ENCODE measurements at places on chromosomes 5 and 9.

GRCh38 chr9:112747094-112747493, 3.5 kb upstream of the SNX30 start:
- no peak for DNase-seq

DNA sequence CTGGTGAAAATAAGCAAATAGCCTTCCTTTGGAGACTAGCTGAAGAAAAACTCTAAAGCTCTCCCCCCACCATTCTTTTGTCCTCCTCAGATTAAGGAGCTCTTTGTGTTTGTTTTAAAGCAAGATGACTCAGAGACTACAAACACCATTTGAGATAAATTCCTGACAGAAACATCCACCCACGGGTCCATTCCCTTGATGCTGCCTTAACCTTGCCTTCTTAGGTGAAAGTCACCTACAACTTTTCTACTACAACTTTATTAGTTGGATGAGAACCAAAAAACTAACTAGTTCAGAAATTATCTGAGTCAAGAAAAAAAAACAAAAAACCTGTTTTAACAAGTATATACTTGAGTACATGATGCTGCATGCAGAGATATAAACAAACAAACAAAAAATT, 831.1 kb downstream of the NR2F1-AS1 start:
- DNase-seq = peak; percentile 57

DNA sequence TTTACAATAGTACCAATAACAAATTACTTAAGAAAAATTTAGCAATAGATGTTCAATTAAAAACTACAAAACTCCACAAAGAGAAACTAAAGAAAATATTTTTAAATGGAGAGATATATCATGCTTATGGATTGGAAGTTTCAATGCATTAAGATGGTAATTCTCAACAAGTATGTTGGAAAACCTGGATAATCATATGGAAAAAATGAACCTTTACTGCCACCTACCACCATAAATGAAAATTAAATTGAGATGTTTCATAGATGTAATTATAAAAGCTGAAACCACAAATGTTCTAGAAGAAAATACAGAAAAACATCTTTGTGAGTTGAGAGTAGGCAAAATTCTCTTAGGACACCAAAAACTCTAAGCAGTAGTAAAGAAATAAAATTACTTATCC, 121.7 kb downstream of the ANKRD18B start:
- no peak for DNase-seq

DNA sequence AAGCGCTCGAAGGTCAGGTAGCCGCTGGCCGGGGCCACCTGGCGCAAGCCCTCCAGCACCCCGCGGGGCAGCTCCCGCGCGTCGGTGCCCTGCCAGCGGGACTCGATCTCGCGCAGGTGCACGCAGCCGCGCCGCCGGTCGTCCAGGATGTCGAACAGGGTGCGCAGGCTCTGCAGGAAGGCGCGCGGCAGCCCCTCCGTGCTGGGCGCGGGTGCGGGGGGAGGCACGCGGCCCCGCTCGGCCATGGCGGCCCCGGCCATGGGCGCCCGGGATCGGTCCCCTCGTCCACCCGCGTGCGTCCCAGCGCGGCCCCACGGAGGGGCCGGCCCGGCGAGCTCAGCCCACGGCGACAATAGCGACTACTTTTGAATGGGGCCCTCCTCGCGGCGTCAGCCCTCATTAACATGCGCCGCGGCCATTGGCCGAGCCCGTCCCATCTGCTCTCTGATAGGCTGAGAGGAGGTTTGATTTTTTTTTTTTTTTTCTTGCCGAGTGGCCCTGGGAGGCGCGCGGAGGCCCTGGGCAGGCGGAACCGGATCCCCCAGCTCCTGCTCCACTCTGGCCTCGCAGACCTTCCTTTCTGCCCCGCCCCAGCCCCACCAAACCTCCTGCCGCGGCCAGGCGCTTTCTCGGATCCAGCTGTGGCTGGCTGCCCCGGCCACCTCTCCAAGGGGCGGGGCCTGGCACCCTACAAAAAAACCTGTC, at the start of gene SAPCD2:
TSS of gene SAPCD2 (minus strand) at position 357 of the 705 bp plus-strand sequence. CDS start at position 260, 97 bp downstream.
- peak; percentile 81 for DNase-seq

DNA sequence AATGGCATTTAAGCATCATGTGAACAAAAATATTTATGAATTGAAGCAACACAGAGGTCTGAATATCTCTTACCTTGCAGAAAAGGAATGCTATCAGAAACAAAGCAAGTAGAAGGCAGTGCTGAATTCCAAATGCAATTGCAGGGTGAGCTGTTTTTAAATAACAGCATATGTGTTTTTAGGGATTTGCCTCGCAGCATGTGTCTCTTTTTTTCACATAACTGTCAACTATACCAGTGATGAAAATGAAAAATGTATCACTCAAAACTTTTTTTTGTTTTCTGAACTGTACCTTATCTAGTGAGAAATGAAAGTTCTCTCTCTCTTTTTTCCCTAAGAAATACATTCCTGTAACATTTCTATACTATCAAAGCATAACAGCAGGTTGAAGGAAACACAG, 21.2 kb downstream of the CDH10 start:
- DNase-seq = no peak

GRCh38 chr9:34086864-34087263, 38.2 kb upstream of the UBAP2 start:
- DNase-seq = no peak

- peak; percentile 0 for DNase-seq
Measured at GRCh38 chr5:101278011-101278687, 375.1 kb upstream of the ST8SIA4 start.

DNA sequence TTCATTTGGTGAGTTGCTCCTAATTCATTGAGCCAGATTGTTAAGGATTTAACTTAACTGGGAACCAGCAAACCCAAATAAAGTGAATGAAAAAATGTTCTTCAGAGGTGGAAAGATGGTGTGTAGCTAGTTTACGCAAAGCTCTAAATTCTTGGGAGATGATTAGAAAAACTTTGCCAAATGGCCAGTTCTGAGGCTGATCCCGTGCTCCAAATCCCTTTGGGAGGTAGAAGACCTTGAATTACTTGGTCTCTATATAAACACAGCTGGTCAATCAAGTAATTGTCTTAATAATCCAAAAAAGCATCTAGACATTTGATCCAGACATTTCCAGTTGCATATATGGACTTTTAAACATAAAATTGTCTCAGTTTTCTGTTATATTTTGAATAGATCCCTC, 11.4 kb downstream of the ACTL7B start:
- DNase-seq = no peak

DNA sequence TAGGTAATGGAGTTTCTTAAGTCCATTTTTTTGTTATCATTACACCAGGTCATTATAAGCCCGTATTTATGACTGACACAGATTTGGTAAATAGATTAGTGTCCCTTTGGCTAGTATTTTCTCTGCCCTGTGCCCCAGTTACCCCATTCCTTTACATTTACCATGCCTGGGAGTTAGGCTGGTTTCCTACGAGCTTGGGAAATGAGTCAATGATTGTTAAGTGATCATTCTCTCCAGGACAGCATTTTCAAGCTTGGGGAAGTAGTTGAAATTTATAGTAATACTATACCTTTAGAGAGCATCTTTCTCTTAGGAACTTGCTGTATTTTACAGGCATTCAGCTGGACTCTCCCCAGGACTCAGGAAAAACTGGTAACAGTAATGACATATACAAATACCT, 573.1 kb downstream of the TLE4 start:
- DNase-seq = no peak

- no peak for DNase-seq
Measured at GRCh38 chr5:8317335-8317734, 448.4 kb downstream of the MTRR start.

DNA sequence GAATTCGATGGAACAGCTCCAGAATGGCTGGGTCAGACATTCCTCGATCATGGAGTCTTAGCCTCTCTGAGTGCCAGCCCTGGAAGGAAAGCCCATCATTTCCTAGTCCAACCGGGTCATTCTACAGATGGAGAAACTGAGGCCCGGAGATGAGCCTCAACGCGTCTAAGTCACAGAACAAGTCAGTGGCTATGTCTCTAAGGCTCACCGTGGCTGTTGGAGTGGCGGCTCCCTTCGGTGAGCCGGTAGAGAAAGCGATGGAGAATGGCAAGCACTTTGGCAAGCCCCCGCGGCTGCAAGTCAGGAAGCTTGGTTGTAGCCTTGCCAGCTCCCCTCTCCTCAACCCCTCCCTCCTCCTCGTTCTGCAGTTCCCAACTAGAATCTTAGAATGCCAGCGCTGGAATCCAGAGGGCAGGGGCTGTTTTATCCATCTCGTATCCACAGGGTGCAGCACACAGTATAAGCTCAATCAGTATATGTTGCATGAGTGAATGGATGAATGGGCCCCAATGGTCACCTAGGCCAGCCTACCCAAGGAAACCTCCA, 438 bp upstream of the ARSI start:
- DNase-seq = peak; percentile 72

GRCh38 chr9:130283539-130284248, 18.1 kb downstream of the HMCN2 start:
- DNase-seq = no peak

GRCh38 chr9:20480249-20480648, 142.1 kb downstream of the MLLT3 start:
- DNase-seq = no peak

DNA sequence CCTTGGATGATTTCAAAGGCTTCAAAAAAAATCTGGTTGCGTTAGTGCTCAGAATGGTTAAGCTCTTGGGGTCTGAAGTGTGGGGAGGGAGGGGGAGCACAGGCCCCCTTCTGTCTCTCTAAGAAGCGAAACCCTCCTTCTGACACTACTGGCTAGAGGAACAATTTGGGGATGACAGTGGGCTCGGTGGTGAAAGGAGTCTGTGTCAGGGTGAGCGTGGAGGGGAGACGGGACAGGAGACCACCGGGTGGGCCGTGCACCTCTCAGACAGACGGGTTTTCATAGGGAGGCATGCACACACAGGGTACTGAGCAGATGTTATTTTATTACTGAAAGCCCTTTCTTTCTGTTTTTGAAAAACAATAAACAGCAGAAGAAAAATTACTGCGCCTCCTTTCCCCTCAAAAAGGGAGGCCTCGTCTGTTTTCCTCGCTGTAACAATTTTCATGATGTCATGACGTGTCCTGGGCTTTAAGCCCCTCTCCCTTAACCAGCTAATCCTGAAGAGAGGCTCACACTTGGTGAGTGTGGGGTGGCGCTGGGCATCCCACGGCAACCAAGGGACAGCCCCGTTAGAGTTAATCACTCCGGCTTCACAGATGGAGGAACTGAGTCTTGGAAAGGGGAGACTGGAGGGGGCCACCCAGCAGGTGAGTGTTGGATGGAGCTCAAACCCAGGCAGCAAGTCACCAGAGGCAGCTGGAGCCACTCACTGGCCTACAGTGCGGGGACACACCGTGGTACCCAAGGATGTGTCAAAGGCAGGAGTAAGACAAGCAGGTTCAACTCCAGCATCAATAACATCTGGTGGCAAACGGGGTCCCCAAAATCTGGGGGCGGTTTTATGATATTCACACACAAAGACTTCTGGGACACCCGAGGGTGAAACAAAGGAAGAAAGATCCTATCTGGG, 53.4 kb downstream of the PTCH1 start:
- no peak for DNase-seq

DNA sequence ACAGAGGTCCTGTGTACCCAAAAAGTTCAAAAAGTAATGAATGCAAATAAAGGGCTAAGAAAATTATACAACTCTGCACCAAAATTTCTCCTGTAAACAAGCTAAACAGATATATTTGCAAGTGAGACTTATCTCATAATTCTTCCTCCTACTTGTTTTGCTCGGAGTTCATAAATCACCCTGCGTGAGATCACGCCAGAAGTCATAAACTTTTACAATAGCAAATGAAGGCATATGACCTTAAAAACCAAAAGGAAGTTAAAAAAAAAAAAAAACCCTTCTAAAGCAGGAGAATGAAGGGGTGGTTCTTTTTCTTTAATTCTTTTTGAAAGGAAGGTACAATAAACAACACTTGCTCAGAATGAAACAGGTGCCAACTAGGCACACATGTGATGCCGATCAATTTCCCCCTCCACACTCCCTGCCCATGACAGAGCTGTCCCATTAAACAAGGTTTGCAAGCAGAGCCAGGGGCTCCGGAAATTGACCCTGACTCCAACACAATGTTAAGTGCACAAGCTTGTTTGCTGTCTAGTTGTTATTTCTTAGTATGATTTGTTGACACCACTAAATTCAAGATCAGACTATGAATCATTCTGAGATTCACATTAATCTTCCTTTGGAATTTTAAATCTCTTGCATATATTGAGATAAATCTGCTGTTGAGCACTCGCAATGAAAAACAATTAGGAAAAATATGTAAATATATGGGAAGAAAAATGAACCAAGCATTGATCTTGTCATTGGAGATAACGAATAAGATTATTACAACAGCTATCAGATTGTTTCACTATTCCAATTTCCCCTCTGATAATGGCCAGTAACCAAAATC, 46.3 kb downstream of the DROSHA start:
- DNase-seq = no peak

DNA sequence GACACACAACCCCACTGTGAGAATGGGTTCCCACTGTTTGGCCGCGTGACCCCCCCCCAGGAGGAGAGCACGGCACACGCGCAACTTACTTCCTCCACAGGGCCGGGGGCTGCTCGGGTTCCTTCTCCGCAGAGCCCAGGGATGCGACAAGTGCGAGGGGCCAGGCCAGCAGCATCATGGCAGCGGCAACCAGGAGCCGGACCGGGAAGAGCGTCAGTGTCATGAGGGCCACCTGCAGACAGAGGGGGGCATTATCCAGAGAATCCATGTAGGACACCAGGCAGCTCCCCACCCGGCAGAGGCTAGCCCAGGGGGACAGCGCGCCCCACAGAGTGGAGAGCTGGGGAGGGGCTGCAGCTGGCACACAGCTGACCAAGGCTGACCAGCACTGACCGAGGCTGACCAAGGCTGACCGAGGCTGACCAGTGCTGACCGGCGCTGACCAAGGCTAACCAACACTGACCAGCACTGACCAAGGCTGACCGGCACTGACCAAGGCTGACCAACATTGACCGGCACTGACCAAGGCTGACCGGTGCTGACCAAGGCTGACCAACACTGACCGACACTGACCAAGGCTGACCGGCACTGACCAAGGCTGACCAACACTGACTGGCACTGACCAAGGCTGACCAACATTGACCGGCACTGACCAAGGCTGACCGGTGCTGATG, 22.3 kb downstream of the LPCAT1 start:
- no peak for DNase-seq

DNA sequence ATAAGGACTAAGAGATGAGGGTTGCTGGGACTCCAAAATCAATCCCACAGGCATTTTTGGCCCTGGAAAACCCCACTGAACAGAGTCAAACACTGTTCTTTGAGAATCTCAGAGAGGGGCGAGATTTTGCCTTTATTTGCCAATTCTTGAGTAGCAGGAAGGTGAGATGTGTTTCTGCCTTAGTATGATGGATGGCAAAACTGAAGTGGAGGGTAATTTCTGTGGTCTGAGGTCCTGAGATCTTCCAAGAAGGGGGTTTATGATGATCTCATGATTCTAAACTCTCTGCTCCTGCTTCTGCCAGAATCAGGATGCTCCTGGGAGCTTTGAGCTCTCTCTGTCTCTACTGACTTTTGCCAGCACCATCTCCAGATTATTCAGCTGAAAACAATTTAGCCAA, 174.8 kb upstream of the CLINT1 start:
- DNase-seq = no peak

DNA sequence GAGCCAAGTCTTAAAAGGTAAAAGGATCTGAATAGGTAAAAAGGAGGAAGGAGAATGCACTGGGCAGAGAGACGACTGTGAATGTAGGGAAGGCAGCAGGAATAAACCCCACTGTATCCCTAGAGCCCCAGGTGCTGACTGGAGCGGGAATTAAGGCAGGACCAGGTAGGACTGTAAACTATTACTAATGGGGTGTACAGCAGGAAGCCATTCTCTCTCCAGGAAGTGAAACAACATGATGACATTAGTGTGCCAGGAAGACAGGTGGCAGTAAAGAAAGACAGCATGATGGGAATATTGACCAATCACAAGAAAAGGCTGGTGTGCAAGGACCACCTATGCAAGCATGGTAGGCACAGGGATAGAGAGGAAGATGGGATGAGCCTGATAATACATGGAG, 433.0 kb downstream of the DNAH5 start:
- no peak for DNase-seq
